MM.1S (cell line): ENCODE measurements at places on chromosomes 4 and X.
A peak's percentile ranks its signal among the peaks of the same experiment; 100 is the strongest.

GRCh38 chr4:100162027-100162685, 28.1 kb downstream of the DDIT4L start:
- H3K27me3 ChIP-seq: no peaks in the 10 kb centered on the region

- H3K36me3 ChIP-seq: peaks cover 4% of the 10 kb centered on the region
- peaks cover 26% of the 10 kb centered on the region; the same call in 1 of the 2 replicates for H3K4me1 ChIP-seq
- DNase-seq: no peak
- no peak overlapping the region for H3K27ac ChIP-seq
- no peak overlapping the region for H3K4me3 ChIP-seq
These were observed 9.9 kb downstream of the OGT start for GRCh38 chrX:71542825-71543224.

- H3K4me1 ChIP-seq: no peaks in the 10 kb centered on the region
- no peak overlapping the region for H3K4me3 ChIP-seq
- H3K36me3 ChIP-seq: no peaks in the 10 kb centered on the region
- no peaks in the 10 kb centered on the region for H3K27me3 ChIP-seq
- DNase-seq: no peak
- no peak overlapping the region for H3K27ac ChIP-seq
These were observed 286.4 kb downstream of the PRDM5 start for GRCh38 chr4:120636120-120636630.

GRCh38 chrX:74325130-74326059, 21.4 kb downstream of the ZCCHC13 start:
- H3K4me3 ChIP-seq: no peak overlapping the region
- no peak for DNase-seq
- H3K27ac ChIP-seq: no peak overlapping the region
- no peaks in the 10 kb centered on the region for H3K27me3 ChIP-seq
- no peaks in the 10 kb centered on the region for H3K36me3 ChIP-seq

GRCh38 chrX:148310426-148311165, 189.8 kb upstream of the AFF2 start:
- H3K36me3 ChIP-seq: no peaks in the 10 kb centered on the region
- no peak overlapping the region for H3K4me3 ChIP-seq
- peak; percentile 75 for DNase-seq
- no peaks in the 10 kb centered on the region for H3K27me3 ChIP-seq

GRCh38 chrX:16992951-16993350, 46.5 kb downstream of the REPS2 start:
- no peak overlapping the region for H3K4me3 ChIP-seq
- H3K27ac ChIP-seq: no peak overlapping the region
- no peaks in the 10 kb centered on the region for H3K36me3 ChIP-seq
- H3K27me3 ChIP-seq: no peaks in the 10 kb centered on the region
- H3K4me1 ChIP-seq: no peaks in the 10 kb centered on the region

GRCh38 chr4:4792466-4792865, 67.0 kb upstream of the MSX1 start:
- H3K4me3 ChIP-seq: no peak overlapping the region
- no peak overlapping the region for H3K27ac ChIP-seq
- no peaks in the 10 kb centered on the region for H3K36me3 ChIP-seq
- no peak for DNase-seq
